Suppressor macrophage treated with lipopolysaccharide for 4 hours (primary cell): ENCODE measurements at places on chromosomes 6 and 20.

- peak; percentile 84 for DNase-seq
Observed at GRCh38 chr6:37190159-37190535, 20.2 kb downstream of the PIM1 start.

- DNase-seq, result no peak
Observed at GRCh38 chr20:48766205-48766604, 61.6 kb downstream of the PREX1 start.

DNA sequence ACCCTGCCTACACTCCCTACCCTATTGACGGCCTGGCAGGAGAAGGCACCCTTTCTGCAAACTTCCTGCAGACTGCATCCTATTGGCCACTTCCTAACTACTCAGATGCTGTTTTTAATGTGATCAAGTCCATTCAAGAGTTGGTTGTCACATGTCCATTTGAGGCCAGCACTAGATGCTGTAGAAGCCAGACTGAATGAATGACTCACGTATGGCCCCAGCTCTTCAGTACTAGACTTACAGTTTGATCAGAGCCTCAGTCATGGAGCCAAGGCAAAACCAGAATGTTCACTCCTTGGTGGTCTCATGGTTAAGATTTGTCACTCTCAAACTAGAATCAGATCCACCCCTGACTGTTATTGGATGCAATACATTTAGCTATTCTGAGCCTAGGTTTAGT, 101.7 kb downstream of the OPRM1 start:
- peak; percentile 16 for DNase-seq

DNA sequence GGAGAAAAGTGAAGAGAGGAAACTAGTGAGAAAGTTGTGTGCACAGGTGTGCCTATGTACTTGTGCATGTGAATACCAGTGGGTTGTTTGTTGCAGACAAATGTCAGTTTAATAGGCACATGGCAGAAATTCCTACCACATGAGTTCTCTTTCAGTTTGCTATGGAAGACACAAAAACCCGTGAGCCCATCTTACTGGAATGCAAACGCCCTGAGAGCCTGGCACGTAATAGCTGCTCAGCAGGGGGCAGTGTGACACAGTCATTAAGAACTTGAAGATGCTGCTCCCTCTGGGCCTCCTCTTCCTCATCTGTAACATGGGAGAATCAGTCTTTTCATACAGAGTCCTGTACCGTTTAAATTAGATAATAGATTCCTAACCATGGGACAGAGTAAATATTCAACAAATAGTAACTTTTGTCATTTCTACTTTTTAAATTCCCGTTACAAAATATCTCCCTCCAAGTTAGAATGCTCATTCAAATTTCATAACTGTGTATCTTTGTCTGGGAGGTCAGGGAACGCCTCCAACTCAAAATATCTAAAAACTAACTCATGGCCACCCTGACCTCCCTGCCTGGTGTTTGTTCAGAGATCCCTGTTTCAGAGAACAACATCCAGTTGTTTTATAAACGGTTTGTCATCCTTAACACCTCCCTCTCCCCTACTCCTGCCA, 802.9 kb downstream of the MAFB start:
- peak; percentile 81 for DNase-seq

DNA sequence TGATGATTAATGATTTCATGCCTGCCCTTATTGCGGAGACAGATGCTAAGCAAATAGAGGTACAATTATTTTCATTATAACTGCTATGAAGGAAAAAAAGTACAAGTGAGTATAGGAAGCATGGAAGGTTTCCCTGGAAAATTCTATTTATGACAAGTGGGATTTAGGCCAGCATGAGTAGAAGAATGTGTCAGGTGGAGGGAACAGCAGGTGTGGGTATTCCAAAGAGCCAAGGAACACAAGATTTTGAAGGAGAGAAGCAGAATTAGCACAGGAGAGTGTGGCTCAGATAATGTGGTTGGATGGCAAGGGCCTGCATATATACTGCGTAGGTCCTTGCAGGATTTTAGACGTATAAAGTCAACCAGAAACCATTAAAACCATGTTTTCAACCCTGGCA, 11.4 kb downstream of the PLCB1 start:
- no peak for DNase-seq

DNA sequence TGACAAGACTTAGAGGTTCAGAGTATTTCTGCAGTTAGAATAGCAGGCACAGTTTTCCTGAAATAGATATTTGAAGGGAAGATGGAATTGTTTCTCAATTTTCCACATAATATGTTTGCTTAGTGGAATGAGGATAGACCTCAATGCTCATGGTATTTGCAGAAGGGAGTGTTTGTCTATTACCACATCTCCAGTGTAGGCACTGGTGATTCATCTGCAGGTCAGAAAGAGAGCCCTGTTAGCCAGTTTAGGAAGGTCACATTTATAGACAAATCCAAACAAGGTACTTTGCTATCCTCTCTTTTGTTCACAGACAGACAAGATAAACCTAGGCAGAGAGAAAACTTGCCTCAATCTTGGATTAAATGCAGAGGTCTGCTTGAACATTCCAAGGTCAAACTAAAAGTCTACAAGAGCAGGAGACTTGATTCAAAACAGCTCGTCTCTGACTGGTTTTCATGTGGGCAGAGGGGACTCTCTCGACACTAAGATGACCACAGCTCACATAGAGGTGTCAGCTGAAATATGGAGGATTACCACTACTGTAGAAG, 22.8 kb downstream of the ISM1 start:
- DNase-seq, result no peak

- no peak for DNase-seq
Observed at GRCh38 chr6:81382852-81383251, 369.6 kb downstream of the TENT5A start.

- DNase-seq, result no peak
Observed at GRCh38 chr6:67933278-67933677, 701.8 kb upstream of the ADGRB3 start.

DNA sequence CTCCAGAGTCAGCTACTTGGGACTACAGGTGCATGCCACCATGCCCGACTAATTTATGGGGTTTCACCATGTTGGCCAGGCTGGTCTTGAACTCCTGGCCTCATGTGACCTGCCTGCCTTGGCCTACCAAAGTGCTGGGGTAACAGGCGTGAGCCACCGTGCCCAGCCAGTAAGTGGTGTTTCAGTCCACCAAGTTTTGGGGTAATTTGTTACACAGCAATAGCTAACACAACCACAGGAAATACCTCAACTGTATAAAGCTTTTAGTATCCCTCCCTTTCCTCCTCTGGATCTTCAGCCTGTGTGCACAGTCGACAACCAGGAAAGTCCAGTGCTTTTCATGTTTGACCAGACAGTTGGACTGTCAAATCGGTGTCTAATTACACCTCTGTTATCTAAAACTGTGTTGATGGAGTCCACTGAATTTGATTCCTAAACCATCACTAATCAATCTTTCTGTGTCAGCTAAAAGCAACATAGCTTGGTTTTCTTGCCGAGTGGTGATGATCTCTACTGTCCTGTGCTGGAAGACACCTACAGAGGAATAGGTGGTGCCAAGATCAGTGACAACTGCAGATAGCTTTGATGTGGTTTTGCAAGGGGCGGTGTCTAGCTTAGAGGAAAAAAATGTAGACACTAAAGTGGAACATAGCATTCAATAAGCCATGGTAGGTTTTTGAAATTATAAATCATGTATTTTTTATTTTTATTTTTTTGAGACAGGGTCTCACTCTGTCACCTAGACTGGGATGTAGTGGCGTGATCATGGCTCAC, 22.2 kb upstream of the ZBTB2 start:
- DNase-seq, result no peak
